ENCODE measurements at places on chromosomes 12 and 14. TPM values are rescaled to one million over a fixed set of nuclear protein-coding genes. Genes with fewer than 3 reads are reported as not detected.

The ERBB3 gene
- 0.64 TPM for total RNA-seq

The SLC6A12 gene
- not detected for total RNA-seq

The FAIM2 gene
- 3.5 TPM for total RNA-seq

The RTN1 gene
- total RNA-seq, result 2.6 TPM

The TBK1 gene
- 21.7 TPM for total RNA-seq

The TPH2 gene
- total RNA-seq, result not detected

The DBX2 gene
- total RNA-seq, result not detected

The SERPINA9 gene
- not detected for total RNA-seq

The STAB2 gene
- not detected for total RNA-seq

The GNB3 gene
- 0.39 TPM for total RNA-seq

The SCNN1A gene
- 1.3 TPM for total RNA-seq

The POTEG gene
- total RNA-seq, result not detected

The RAPGEF3 gene
- total RNA-seq, result 0.72 TPM

The WNT1 gene
- total RNA-seq, result not detected

The CRIP2 gene
- total RNA-seq, result 117 TPM

The SLC16A7 gene
- 31.9 TPM for total RNA-seq

The TM9SF1 gene
- total RNA-seq, result 79.2 TPM

The TAS2R30 gene
- total RNA-seq, result 0.78 TPM

The FBRSL1 gene
- 9.2 TPM for total RNA-seq

The CLEC14A gene
- total RNA-seq, result 3.4 TPM

The FOXG1 gene
- not detected for total RNA-seq

The MAP1LC3B2 gene
- 0.26 TPM for total RNA-seq

The ADAMTS20 gene
- 0.24 TPM for total RNA-seq

The C1QL4 gene
- total RNA-seq, result 0.88 TPM

The MSI1 gene
- 0.78 TPM for total RNA-seq

The PLEKHD1 gene
- not detected for total RNA-seq

The KLHDC2 gene
- 34.3 TPM for total RNA-seq

The C12orf50 gene
- total RNA-seq, result not detected

The APOF gene
- not detected for total RNA-seq

The GLT8D2 gene
- total RNA-seq, result 13.1 TPM

The NANOG gene
- total RNA-seq, result not detected

The SLC39A5 gene
- not detected for total RNA-seq

The GPR68 gene
- under 0.01 TPM for total RNA-seq

The ZNF891 gene
- total RNA-seq, result 0.39 TPM

The FAM186B gene
- total RNA-seq, result 0.32 TPM

The NXPH4 gene
- total RNA-seq, result 7.5 TPM

The KRT2 gene
- total RNA-seq, result not detected

The CLECL1 gene
- total RNA-seq, result not detected

The GLIPR1L1 gene
- total RNA-seq, result not detected

The PAPLN gene
- 5.7 TPM for total RNA-seq

The TUNAR gene
- total RNA-seq, result not detected

The WIF1 gene
- total RNA-seq, result not detected
